ENCODE measurements at places on chromosomes 4 and X.
A peak's percentile ranks its signal among the peaks of the same experiment; 100 is the strongest.

DNA sequence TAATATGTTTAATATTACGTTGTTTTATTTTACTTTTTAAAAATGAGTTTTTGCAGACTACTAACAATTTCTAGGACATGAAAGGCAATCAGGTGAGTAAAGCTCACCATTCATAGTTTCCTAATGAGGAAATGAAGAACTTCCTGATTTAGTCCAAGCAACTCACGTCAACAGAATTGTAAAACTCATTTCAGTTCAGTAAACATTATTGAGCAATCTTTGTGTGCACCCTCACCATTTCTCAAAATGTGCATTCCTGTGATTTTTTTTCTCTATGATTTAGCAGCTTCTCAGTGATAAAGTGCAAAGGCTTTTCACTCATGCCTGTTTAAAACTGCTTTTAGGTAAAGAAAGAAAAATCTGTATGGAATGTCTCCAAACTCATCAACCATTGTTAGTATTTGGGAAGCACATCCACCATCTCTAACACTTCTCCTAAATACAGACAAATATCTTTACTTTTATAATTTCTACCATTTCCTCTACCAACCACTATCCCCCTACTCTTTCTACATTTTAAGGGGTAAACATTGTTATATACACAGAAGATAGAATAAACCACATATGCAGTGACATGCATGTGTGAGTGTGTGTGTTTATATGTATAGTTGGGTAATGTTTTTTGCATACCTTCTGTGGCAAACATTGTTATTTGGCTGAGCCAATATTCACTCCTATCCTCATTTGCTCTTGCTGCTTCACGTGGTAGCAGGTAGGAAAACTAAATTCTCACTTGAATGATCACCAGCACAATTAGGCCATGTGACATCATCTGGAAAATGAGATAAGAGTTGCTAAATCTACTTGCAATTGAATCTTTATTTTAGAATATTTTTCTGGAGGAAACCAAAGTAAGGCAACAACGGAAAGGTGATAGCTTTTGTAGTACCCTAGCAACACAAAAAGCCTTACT lies 54.7 kb upstream of the PRDM8 start:
- DNase-seq, result no peak

DNA sequence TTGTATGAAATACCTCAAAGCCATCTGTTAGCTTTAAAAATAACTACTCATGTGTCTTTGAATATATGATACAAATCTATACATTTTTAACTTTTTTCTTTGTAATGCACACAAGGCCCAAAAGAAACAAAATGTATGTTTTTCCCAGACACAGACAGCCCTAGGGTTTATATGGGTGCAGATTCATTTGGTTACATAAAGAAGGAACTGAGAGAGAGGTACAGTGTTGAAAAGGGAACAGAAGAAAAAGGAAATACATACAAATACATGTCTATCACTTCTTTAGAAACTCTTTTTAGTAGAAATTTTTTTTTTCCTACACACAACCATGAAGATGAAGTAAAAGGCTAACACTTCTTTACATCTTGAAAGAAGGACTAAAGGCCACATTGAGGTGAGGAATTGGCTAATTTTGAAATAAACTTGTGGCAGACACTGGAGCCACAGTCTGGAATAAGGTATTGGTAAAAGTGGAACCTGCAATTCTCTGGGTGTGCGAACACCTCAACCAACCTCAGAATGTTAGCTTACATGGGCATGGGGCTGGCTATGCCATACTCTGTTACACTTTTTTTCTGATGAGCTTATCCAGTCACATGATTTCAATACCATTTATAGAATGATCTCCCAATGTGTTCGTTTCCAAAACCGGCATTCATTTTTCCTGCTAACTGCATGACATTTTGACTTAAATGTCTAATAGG lies 67.9 kb downstream of the FAM47C start:
- no peak for DNase-seq

DNA sequence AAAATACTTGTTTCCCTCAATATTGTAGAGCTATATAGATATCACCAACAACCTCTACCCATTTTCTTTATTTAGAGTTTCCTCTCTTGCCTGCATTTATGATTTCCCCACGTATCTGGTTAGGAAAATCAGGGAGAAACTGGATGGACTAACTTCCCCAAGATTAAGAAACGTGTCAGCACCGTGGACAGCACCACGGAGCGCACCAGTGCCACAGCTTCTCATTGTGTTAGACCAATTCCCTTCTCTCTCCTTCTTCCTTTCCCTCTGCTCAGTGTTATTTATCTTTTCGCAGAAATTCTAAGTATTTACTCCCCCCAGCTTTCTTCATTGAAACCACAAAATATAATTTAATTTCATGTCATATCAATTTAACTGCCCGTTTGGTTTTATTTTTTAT lies 568.6 kb upstream of the BOD1L1 start:
- peak; percentile 29 for DNase-seq

- DNase-seq, result peak; percentile 58
These were observed 677 bp upstream of the NONO start for GRCh38 chrX:71282514-71283402.

DNA sequence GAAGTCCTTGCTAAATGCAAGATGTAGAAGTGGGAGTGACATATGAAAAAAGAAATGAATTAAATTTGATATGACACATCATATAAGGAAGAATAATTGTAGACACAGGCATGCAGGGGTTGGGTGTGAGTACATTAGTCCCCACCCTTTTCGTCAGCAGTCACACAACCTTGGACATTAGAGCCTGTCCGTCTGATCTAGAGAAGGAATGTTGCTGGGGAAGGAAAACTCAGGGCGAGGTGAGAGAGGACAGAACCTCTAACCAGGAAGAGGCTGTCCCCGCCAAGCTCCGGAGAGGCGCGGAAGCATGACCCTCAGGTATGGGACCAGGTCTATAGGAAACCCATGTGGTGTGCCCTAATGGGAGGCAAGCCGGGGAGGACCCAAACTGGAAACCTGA lies 102.1 kb downstream of the RELL1 start:
- no peak for DNase-seq

DNA sequence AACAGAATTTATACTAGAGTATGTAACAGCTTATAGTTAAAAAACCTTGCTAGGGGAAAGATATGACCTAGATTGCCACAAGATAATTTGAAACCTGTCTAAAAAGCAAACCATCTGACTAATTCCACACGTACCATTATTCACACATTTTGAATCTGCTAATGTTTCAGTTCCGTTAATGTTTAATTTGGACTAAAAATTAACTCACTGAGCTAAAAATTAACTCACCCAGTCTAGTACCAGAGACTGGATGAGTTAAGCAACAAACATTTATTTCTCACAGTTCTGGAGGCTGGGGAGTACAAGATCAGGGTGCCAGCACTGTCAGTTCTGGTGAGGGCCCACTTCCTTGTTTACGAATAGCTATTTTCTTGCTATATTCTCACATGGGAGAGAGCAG lies 231.5 kb upstream of the DIAPH2 start:
- no peak for DNase-seq

DNA sequence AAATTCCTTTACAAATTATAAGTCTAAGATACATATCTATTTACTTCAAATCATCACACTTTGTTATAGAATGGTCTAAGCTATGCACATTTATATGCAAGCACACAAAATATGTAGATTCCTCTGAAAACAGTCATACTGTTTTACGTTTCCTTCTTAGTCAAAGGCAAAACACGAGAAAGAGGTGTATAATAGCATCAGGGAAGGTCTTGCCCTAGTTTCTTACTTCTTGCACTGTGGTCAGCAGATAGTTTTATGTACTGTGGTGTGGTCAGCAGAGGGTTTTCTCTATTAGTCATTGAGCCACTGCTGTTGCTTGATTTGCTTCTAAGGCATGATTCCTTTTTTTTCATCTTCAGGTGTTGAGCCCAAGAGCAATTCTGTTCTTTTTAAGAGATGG lies 117.7 kb downstream of the ADAM29 start:
- no peak for DNase-seq

DNA sequence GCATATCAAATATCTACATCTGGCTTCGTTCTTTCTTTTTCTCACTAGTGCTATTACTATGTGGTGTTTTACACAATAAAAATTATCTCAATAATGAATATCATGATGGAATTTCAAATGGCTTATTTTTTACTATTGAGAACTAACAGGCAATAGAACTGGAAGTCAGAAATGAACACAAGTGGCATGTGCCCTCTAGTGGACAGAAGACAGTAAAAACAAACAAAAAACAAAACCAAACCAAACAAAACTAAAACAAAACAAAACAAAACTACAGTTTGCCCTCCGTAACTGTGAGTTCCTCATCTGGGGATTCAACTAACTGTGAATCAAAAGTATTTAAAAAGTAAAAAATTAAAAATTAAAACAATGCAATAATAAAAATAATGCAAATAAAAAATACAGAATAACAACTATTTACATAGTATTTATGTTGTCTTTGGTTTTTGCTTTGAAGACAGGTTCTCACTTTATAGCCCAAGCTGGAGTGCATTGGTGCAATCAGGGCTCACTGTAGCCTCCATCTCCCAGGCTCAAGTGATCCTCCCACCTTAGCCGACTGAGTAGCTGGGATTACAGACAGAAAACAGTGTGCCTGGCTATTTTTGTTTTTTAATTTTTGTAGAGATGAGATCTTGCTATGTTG lies 195.6 kb upstream of the TACR3 start:
- DNase-seq, result no peak

DNA sequence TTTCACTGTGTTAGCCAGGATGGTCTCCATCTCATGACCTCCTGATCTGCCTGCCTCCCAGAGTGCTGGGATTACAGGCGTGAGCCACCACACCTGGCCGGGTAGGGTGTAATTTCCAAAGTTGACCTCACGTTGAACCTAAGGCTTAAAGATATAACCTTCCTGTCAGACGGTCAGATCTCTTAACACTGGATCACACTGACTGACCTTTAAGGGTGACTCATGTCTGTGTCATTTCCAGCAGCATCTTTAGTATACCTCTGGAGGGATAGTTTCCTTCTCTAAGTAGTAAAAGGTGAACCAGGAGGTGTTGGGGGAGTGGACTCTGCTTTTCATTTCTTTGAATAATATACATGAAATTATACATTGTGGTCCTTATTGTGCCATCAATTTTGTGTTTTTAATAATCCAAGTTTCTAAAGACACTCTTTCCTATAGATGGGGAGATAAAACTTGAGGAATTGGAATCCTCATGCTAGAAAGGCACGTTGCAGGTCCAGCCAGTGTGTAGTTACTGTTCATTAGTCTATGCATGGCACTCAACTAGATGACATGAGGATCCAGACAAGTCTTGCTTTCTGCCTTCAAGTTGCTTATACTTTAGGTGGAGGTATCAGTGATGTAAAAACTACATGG lies 45.7 kb downstream of the ARHGAP10 start:
- DNase-seq, result no peak

- DNase-seq, result no peak
These were observed 19.5 kb downstream of the NAT8L start for GRCh38 chr4:2078584-2078983.

- no peak for DNase-seq
These were observed 170.0 kb downstream of the SMIM20 start for GRCh38 chr4:26083987-26084386.

DNA sequence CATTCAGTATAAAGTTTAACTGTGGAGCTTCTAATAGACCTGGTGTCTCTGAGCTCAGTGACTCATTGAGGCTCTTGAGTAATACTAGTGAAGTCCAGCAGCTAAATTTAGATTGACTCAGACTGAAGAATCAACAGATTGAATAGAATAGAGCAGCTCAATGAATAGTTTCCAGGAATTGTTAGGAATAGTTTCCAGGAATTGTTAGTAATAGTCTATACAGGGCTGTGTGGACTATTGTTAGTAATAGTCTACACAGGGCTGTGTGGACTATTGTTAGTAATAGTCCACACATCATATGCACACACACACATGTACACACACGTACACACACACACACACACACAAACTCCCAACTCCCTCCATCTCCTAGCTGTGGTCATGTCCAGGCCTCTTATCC lies 3.0 kb downstream of the GIMD1 start:
- no peak for DNase-seq

DNA sequence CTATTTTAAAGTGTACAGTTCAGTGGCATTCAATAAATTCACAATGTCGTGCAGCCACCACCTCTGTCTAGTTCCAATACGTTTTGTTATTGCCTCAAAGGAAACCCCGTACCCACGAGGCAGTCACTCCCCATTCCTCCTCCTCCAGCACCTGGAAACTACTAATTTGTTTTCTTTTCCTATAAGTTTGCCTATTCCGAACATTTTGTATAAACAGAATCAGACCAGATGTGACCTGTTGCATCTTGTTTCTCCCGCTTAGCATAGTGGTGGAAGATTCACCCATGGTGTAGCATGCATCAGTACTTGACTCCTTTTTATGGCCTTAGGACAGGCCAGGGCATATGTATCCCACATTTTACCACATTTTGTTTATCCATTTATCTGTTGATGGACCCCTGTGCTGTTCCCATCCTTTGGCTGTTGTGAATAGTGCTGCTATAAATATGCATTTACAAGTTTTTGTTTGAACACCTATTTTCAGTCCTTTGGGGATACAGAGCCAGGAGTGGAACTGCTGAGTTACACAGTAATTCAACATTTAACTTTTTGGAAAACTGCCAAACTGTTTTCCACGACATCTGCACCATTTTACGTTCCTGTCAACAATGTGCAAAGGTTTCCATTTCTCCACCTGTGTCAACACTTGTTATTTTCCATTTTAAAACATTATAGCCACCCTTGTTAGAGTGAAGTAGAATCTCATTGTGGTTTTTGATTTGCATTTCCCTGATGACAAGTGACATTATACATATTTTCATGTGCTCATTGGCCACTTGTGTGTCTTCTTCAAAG lies 57.8 kb upstream of the STX18 start:
- no peak for DNase-seq

- no peak for DNase-seq
These were observed 16.3 kb upstream of the MAOB start for GRCh38 chrX:43898406-43899035.

DNA sequence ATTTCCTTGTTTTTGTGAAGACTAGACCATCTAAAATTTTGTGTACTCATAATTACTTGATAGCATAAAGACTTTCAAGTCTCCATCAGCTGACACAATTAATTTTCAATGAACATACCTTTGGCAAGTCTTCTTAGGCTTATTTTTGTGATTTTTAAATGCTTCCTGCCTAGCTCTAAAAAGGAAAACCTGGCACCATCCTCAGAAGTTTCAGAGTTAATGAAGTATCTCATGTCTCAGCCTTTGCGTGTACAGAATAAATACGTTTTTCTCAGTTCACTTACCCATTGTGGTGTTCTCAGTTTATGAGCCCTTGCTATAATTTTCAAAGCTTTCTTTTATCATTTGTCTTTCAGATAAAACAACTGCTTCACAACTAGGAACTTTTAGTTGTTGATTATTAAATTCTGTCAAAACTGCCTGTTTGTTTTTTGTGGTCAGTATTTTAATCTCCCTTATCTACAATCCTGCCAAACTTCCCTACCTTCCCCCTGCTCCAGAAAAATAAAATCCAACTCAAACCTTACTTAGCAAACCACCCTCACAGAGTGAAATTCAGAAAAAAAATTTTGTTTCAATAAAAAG lies 21.6 kb downstream of the ADD1 start:
- no peak for DNase-seq

DNA sequence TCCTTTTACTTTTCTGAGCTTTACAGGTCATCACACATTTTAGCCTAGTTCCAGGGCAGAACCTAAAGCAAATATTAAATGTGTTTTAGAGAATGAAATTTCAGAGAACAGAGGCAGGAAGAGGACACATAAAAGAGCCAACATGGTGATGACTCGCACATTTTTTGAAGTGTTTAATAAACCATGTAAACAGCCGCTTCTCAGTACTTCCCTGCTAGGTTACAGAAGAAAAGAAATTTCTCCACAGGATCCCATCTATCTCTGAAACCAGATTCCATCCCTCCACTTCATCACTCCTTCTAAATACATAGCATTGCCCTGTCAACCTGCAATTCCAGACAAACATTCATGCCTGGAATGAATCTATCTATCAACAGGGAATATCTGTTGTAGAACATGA lies 949.5 kb upstream of the PCDH7 start:
- DNase-seq, result no peak
